ENCODE measurements at places on chromosomes 3 and 15. TPM values are rescaled to one million over a fixed set of nuclear protein-coding genes. Genes with fewer than 3 reads are reported as not detected.

DNA sequence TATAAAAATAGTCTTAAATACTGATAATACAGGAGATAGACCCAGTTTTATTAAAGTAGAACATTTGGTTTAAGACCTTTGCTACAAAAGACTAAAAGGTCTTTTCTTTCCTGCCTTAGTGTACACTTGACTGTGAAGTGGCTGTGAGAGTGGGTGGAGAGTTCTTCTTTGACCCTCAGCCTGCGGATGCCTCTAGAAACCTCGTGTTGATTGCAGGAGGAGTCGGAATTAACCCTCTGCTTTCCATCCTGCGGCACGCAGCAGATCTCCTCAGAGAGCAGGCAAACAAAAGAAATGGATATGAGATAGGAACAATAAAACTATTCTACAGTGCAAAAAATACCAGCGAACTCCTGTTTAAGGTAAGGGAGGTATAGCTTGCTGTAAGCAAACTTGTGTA lies 36.5 kb downstream of the OXNAD1 start:
- DNase-seq = no peak

The CX3CR1 gene
- total RNA-seq = not detected

GRCh38 chr3:54681706-54682105 lies 246.2 kb downstream of the LRTM1 start:
- DNase-seq = peak; percentile 13

- no peak for DNase-seq
Observed at GRCh38 chr15:57522148-57522547, 69.6 kb upstream of the MYZAP start.

GRCh38 chr3:181629711-181630110 lies 82.0 kb upstream of the SOX2 start:
- DNase-seq = no peak

Measured in MCF 10A (cell line).